ENCODE measurements at places on chromosomes 1 and 21.

DNA sequence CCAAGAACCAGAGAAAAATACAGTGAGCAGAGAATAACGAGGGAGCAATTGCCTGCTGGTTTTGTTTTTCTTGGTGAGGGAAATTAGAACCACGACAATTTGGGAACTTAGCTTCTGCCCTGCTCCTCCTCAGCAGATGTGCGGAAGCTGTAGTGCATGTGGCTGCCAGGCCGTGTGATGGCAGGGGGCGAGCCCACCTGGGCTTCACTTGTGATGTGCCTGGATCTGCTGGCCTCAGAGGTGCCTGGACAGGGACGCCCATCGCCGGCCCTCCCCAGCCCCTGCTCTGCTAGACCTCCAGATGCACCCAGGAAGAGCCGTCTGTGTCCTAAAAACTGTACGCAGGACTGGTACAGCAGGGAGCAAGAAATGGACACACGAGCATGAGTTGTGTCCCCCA is 28.5 kb upstream of the C1orf174 start:
- no peak for DNase-seq

DNA sequence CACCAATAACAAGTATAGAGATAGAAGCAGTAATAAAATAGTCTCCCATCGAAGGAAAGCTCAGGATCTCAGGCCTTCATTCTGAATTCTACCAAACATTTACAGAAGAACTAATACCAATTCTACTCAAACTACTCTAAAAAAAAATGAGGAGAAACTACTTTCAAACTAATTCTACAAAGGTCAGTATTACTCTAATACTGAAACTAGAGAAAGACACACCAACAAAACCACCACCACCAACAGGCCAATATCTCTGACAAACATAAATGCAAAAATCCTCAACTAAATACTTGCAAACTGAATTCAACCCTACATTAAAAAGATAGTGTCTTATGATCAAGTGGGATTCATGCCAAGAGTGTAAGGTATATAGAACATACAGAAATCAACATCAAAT is 1078.4 kb downstream of the KCNT2 start:
- DNase-seq: no peak

GRCh38 chr1:12220890-12221289 is 8.9 kb upstream of the VPS13D start:
- DNase-seq: no peak

DNA sequence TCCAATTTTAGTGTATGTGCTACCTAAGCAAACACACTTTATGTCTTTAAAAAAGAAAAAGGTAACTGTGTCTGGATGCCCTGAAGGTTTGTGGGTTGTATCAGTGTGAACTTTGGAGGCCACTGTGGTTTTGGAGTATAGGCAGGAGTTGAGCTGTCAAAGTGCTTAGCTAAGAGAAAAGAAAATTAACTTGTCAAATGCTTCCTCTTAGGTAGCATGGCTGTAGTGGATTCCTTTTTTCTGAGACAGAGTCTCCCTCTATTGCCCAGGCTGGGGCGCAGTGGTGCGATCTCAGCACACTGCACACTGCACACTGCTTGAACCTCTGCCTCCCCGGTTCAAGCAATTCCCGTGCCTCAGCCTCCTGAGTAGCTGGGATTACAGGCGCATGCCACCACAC is 11.2 kb upstream of the SLC41A1 start:
- DNase-seq: no peak

GRCh38 chr1:161080441-161081405 is 8.6 kb downstream of the NECTIN4 start:
- peak; percentile 72 for DNase-seq

GRCh38 chr21:14259747-14260146 is 43.8 kb downstream of the RBM11 start:
- DNase-seq: peak; percentile 43

GRCh38 chr1:42138586-42138985 is 14.6 kb upstream of the GUCA2B start:
- DNase-seq: no peak

- no peak for DNase-seq
Observed at GRCh38 chr21:42367367-42368165, 1.2 kb upstream of the TFF1 start.

DNA sequence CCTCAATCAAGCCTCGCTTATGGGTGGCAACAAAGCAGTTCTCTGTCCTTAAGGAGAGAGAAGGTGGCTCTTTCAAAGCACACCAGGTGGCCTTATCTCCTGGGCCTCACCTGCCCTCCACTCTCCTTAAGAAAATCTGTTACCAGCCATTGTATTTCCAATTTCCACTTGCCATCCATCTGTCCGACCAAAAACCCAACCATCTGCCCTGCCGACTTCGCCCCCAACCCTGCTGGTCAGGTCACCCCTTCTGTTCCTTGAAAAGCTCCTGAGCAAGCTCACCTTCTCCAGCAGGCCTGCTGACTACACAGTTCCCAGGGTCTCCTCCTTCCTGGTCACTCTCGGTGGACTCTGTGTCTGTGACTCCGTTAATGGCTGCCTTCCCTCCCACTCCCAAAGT is 619 bp upstream of the IGFN1 start:
- no peak for DNase-seq

DNA sequence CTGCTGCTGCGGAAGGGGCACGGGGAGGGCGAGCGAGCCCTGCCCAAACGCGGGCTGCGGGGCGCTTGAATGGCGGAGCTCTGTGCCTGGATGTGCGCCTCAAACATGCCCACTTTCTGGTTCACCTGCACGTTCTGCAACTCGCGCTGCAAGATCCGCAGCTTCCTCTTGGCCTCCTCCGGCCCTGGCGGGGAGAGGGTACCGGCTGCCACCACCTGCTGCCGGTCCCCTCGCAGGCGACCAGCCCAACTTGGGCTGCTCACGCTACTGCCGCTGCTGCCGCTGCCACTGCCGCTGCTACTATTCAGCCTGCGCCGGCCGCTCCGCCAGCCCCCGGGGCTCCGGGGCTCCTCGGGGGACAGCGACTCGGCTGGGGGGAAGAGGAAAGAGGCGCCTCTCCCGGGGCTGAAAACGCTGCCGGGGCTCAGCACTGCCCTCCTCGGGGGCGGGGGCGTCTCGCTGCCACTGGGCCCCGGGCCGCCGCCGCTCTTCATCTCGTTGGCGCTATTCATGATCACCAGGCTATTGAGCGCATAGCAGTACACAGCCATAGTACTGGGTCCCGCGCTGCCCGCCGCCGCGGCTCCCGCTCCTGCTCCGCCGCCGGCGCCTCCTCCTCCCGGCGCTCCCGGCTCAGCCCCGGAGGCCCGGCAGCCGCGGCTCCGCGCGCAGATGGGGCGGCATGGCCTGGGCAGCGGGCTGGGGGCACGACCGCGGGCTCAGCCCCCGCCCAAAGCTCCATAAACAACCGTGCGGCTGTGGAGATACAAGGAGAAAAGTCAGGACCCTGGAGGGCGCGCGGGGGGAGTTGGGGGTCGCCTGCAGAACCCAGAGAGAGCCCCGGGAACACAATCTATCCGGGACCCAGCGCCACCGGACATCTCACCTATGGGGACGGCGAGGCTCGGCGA is 1.9 kb downstream of the ITPKB start:
- DNase-seq: peak; percentile 10

- DNase-seq: no peak
Observed at GRCh38 chr1:65055747-65056146, 89.4 kb upstream of the JAK1 start.

DNA sequence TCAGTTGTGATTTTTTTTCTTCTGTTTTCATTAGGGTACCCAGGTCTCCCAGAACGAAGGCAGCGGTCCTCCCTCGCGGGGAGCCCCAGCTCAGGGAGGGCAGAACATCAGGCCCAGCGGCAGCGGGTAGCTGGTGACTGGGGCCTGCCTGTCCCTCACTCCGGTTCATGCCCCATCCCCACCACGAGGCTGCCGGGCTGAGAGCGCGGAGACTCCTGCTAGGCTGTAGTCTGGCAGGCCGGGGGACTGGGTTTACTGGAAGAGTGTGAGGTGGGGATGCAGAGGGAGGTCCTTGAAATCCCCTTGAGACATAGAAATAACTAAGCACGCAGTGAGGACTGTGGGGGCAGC is 10.5 kb downstream of the BRINP2 start:
- DNase-seq: no peak

GRCh38 chr1:156376958-156377919 is 8.2 kb downstream of the RHBG start:
- DNase-seq: no peak

DNA sequence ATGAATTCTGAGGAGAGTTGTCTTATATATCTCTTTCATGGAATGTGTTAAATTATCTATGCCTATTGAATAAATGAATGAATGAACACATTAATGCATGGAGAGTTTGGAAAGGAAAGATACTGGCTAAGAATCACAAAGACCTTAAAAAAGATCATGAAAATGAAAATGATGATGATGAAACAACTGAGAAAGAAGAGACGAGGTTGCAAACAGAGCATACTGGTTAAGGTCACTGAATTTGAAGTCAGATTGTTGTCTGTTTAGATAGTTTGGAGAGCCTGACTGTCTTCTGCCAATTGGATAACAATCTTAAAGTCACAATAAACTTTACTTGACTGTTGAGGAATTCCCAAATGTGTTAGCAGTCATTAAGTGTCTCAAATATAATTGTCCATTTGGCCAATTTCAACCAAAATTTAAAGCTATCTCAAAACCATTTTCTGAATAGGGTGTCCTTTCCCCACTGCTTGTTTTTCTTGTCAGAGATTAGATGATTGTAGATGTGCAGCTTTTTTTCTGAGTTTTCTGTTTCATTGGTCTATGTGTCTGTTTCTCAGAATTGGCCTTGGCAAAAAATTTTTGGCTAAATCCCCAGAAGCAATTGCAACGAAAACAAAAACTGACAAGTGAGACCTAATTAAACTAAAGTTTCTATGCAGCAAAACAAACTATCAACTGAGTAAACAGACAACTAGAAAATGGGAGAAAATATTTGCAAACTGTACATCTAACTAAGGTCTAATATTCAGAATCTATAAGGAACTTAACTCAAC is 132.2 kb downstream of the PTGER3 start:
- no peak for DNase-seq

Data from mammary epithelial cell (primary cell).